Pancreas (tissue), 10 donors: ENCODE measurements at places on chromosomes 11 and 22.

DNA sequence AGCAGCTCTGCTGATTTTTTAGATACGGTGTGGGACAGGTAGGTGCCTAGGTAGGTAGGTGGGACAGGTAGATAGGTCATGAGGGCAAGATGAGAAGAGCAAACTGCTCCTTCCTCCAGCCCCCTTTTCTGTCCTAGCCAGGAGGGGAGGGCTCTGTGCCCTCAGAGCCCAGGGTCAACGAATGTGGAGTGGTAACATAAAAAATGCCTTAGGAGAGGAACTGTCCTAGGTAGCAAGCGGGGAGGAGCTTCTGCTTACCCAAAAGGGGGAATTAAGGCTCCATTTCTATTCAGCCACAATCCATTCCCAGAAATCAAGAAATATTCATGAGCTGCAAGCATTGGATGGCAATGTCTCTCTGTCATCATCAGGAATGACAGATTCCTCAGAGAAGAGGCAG lies 234.8 kb downstream of the GRIK4 start:
- no peaks in the 10 kb centered on the region for H3K4me1 ChIP-seq
- no peak for DNase-seq
- no peak overlapping the region for H3K27ac ChIP-seq
- H3K36me3 ChIP-seq: no peaks in the 10 kb centered on the region

DNA sequence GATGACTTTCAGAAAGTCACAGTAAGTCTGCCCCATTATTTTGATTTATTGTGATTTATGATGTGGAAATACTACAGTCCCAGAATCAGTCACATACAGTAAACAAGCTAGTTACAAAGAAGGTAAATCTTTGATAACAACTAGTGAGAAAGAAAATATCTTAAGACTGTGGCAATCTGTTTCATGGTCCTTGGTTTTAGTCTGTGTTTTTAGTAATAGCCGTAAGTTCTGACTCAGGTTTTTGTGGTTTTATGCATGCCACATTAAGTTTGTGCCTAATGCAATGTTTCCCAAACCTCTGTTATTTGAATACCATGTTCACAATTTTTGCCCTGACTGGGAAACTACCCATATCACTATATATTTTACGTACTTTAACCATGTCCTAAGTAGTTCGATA lies 6.7 kb downstream of the CEP295 start:
- no peak for DNase-seq
- H3K36me3 ChIP-seq: peaks cover 2% of the 10 kb centered on the region
- H3K27ac ChIP-seq: no peak overlapping the region
- H3K4me3 ChIP-seq: no peak overlapping the region
- no peaks in the 10 kb centered on the region for H3K27me3 ChIP-seq

DNA sequence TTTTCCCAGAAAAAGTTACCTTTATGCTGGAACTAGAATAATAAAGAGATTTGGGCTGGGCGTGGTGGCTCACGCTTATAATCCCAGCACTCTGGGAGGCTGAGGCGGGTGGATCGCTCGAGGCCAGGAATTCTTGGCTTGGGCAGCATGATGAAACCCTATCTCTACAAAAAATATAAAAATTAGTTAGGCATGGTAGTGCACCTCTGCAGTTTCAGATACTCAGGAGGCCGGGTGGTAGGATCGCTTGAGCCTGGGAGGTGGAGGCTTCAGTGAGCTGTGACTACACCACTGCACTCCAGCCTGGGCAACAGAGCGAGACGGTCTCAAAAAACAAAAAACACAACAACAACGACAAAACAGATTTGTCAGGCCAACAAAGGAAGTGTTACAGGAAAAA lies 119.3 kb upstream of the OR9Q1 start:
- H3K27me3 ChIP-seq: no peaks in the 10 kb centered on the region
- no peaks in the 10 kb centered on the region for H3K36me3 ChIP-seq
- no peak overlapping the region for H3K27ac ChIP-seq
- no peak overlapping the region for H3K4me3 ChIP-seq
- DNase-seq: no peak

DNA sequence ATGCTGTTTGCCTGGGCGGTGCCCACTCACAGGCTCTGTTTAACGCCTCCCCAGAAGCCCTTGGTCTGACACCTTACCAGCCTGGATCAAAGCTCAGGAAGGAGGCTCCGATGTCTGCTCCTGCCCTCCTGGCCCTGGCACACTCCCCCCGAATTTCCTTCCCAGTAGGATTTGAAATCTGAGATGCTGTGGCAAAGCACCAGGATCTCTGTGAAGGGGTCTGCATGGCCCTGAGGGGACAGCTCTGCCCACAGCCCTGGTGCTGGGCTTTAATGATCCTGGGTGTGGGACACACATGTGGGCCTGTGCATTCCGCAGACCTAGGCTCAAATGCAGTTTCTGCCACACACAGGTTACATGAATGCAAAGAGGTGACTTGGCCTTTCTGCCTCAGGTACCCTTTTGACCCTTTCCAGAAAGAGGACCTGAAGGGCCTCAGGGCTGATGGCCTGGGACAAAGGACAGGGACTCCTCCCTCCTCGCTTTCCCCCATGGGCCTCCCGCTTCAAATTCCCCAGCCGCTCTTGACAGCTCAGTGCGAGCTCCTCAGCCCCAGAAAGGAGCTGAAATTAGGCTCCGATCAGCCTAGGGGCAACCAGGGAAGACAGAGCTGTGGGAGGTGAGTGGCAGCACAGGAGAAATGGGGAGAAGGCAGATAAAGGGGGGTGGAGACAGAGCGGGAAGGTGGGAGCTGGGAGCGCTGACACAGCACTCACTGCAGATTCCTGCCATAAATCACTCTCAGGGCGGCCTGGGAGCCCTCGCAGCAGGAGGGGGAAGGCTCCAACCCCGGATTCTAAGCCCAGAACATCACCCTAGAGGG lies 41.3 kb downstream of the TRIM29 start:
- H3K27ac ChIP-seq: no peak overlapping the region
- H3K36me3 ChIP-seq: no peaks in the 10 kb centered on the region
- no peak for DNase-seq
- peaks cover 1% of the 10 kb centered on the region for H3K4me1 ChIP-seq
- H3K27me3 ChIP-seq: no peaks in the 10 kb centered on the region

GRCh38 chr11:90803831-90804230 lies 581.0 kb upstream of the CHORDC1 start:
- DNase-seq: no peak
- no peaks in the 10 kb centered on the region for H3K27me3 ChIP-seq
- no peak overlapping the region for H3K27ac ChIP-seq
- no peaks in the 10 kb centered on the region for H3K36me3 ChIP-seq
- H3K4me3 ChIP-seq: no peak overlapping the region

DNA sequence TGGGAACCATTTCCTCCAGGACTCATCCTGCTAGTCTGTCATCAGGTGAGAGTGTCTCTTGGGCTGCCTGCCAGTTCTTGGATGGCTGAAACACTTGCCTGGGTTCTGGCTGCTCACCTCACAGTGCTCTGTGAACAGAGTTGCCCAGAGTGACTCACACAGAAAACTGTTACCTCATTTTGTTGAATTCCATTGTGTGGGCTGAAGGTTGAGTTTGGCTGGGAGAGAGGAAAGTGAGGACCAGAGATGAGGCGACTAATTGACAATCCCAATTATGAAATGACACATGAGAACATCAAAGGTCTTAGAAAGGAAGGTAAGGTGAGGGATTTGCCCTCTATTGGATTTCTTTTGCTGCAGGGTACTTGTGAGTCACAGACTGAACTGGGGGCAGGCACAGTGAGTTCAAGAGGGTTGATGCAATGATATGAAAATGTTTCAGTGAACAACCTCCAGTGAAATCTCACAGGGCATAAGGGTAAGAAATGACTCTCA lies 20.2 kb upstream of the CALCB start:
- H3K36me3 ChIP-seq: no peaks in the 10 kb centered on the region
- no peaks in the 10 kb centered on the region for H3K4me1 ChIP-seq
- DNase-seq: no peak
- no peaks in the 10 kb centered on the region for H3K27me3 ChIP-seq

DNA sequence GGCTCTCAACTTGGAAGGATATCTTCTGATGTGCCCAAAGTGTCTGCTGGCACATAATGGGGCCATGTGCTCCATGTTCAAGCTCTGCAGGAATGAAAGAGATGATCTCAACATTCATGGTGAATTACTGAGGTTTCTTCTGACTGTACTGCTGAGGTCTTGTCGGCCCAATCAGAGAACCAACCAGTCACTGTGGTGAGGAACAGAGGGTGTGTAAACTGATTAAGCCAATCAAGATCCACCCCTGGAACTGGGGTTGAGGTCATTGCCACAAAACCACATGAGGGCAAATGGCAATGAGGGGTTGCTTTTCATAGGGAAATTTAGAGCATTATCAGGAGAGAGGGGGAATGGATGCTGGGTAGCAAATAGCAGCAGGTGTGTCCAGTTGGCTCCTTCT lies 152.3 kb upstream of the RAG2 start:
- H3K4me1 ChIP-seq: no peaks in the 10 kb centered on the region
- H3K36me3 ChIP-seq: no peaks in the 10 kb centered on the region
- H3K27ac ChIP-seq: no peak overlapping the region
- H3K27me3 ChIP-seq: no peaks in the 10 kb centered on the region

GRCh38 chr22:33879796-33880195 lies 40.5 kb downstream of the LARGE1 start:
- no peak for DNase-seq
- no peaks in the 10 kb centered on the region for H3K36me3 ChIP-seq
- H3K27me3 ChIP-seq: no peaks in the 10 kb centered on the region

DNA sequence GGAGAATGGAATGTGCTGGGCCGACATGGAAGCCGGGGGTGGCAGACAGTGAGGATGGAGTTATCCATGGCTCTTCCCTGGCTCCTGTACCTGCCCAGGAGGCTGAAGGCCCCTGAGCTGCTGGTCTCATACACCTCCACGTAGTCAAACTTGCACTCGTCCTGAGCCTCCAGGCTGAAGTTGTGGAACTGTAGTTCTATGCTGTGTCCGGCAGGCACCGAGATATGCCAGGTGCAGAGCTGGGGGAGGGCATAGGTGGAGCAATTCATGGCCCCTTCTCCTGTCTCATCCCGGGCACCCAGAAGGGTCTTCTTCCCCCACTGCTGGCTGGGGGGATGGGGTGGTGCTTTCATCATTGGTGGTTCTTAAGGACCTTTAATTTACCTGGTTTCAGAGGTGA lies 2.8 kb downstream of the MFRP start:
- no peaks in the 10 kb centered on the region for H3K36me3 ChIP-seq
- no peak overlapping the region for H3K27ac ChIP-seq
- no peaks in the 10 kb centered on the region for H3K27me3 ChIP-seq
- DNase-seq: no peak
- peaks cover 4% of the 10 kb centered on the region for H3K4me1 ChIP-seq
- no peak overlapping the region for H3K4me3 ChIP-seq

DNA sequence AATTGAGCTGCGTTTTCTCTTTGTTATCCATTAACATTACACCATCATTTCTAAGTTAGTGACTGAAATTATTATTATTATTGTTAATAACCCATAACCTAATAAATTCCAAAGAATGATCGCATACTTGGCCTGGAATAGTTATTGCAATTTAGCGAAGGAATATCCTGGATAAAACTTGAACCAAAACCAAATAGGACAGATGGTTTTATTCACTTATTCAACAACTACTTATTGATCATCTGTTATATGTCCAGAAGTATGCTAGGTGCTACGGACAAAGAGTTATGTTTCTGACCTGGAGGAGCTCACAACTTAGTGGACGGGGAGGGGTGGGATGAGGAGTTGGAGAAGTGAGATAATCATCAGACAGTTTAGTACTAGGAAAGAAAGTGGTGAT lies 44.8 kb upstream of the ARHGAP20 start:
- no peaks in the 10 kb centered on the region for H3K36me3 ChIP-seq
- H3K4me1 ChIP-seq: no peaks in the 10 kb centered on the region
- no peak overlapping the region for H3K27ac ChIP-seq
- H3K4me3 ChIP-seq: no peak overlapping the region
- H3K27me3 ChIP-seq: no peaks in the 10 kb centered on the region
- no peak for DNase-seq

GRCh38 chr11:45105233-45105983 lies 41.0 kb upstream of the PRDM11 start:
- no peak overlapping the region for H3K27ac ChIP-seq
- peak; percentile 52 for DNase-seq
- no peaks in the 10 kb centered on the region for H3K36me3 ChIP-seq
- H3K4me1 ChIP-seq: no peaks in the 10 kb centered on the region

GRCh38 chr11:3156282-3156660 lies 8.8 kb downstream of the OSBPL5 start:
- H3K27ac ChIP-seq: no peak overlapping the region
- H3K4me1 ChIP-seq: no peaks in the 10 kb centered on the region
- DNase-seq: no peak
- no peaks in the 10 kb centered on the region for H3K36me3 ChIP-seq
- H3K4me3 ChIP-seq: no peak overlapping the region
- no peaks in the 10 kb centered on the region for H3K27me3 ChIP-seq

- no peak overlapping the region for H3K4me3 ChIP-seq
- no peaks in the 10 kb centered on the region for H3K36me3 ChIP-seq
- no peaks in the 10 kb centered on the region for H3K27me3 ChIP-seq
- H3K27ac ChIP-seq: no peak overlapping the region
- no peak for DNase-seq
Observed at GRCh38 chr11:78886616-78887015, 312.0 kb upstream of the NARS2 start.

GRCh38 chr11:65417702-65418430 lies 4.7 kb upstream of the NEAT1 start:
- no peaks in the 10 kb centered on the region for H3K27me3 ChIP-seq
- H3K4me1 ChIP-seq: peaks cover 51% of the 10 kb centered on the region
- DNase-seq: peak; percentile 63
- H3K27ac ChIP-seq: peak overlapping the region; percentile 99
- H3K4me3 ChIP-seq: peak overlapping the region; percentile 81

DNA sequence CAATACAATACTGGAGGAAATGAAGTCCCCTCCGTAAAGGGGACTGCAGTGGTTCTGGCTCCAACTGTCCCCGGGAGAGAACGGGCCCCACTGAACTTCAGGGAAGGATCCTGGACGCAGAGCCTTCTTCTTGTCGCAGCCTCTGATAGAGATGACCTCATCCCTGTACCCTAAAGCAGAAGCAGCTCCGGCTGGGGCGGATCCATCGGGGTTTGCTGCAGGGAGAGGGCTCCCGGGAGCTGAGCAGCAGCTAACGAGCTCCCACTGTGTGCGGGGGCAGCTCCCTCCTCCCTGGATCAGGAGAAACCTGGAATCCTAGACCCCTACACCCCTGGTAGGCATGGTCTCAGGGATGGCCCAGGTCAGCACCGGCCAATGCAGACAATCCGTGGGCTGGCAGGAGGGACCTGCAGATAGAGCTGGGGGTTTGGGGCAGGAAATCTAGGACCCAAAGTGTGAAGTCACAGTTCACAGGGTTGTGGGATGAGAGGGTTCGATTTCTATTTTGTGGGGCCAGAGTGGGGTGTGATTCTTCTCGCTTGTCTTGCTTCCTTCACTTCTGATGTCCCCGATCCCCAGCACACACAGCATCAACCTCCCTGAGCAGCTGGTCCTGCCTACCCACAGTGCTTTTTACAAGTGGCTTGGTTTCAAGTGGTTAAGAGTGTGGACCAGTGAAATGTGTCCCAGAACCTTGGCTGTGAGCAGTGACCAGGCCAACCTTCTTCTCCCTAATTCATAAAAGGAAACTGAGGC lies 12.9 kb downstream of the KIAA0930 start:
- no peak overlapping the region for H3K27ac ChIP-seq
- no peaks in the 10 kb centered on the region for H3K27me3 ChIP-seq
- no peak for DNase-seq
- no peak overlapping the region for H3K4me3 ChIP-seq
